ENCODE measurements at places on chromosomes 4 and X.

DNA sequence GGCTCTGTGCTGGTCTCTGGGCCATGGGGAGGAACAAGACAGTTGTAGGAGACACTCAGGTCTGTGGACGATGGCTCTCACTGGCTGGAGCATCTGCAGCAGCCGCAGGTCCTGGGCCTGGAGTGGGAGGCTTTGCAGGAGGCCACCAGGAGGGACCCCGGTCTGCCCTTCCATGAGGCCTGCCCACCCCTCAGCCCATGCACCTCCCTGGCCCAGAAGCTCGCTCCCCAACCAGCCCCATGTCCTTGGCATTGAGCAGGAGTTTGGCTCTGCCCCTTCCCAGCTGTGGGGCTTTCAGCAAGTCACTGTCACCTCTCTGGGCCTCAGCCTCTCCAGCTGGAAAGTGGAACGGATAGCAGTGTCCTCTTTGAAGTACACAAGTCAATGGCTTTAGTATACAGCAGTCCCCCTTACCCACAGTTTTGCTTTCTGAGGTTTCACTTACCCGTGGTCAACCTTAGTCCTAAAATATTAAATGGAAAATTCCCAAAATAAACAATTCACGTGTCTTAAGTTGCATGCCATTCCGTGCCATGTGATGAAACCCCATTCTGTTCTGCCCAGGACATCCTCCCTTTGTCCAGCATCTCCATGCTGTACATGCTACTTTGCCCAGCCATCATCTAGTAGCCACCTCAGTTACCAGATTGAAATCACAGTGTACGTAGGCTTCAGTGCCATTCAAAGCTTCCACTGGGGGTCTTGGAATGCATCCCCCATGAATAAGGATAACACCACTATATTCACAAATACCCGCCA, 104.0 kb downstream of the CPZ start:
- no peak for DNase-seq

- no peak for DNase-seq
Measured at GRCh38 chr4:187598196-187598595, 397.4 kb upstream of the ZFP42 start.

DNA sequence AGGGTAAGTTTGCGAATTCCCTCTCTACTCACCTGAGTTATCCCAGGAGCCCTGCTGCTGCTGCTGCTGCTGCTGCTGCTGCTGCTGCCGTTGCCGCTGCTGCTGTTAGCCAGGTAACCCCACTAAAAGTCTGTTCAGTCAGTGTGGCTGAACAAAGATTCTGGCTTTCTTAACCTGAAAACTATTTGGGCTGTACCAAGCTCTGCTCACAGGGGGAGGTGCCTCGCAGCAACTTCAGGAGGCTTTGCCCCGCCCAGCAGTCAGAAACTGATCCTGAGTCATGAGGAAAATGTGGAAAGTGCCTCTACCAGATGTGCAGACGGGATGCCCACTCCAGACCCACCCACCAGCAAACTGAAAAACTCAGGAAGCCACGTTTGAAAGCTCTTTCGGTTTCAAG, at the start of gene CAPN6:
CAPN6 (minus strand) TSS at position 145 of the 400 bp plus-strand sequence. CDS start 6,547 bp downstream, outside the sequence.
- no peak for DNase-seq

DNA sequence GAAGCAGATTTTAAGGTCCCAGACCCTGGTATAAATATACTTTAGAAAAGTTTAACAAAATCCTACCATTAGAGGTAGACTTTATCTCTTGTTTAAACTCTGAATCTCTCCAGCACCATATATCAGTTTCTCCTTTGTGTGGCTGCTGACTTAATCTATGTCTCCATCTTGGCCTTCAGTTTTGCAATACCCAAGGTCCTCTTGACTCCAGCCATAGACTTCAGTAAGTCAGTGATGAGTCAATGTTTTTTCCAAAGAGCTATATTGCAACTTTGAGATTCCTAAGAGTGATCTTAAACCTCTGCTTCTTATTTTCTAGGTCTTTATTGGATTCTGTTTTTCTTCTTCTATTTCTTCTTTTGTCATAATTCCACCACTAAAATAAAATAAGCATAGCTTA, 50.8 kb upstream of the ADGRL3 start:
- no peak for DNase-seq

DNA sequence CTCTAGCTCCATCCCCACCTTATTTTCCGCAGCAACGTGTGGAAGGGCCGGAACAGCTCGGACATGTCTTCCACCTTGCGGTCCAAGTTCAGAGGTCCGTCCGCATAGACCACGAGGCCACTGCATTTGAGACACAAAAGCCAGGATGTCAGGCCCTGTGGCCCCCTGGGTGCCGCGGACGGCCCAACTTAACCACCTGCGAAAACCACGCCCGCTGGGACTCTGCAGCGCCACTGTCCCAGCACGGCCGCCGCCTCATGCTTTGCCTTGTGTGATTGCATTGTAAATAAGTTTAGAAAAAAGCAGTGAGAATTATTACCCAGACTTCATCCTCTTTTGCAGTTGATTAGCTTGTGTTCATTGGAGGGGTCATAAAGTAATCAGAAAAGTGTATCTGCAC, 58.2 kb upstream of the MXD4 start:
- no peak for DNase-seq

GRCh38 chr4:126790633-126791032, 842.1 kb upstream of the INTU start:
- no peak for DNase-seq

GRCh38 chrX:40307871-40308270, 210.1 kb upstream of the BCOR start:
- DNase-seq, result no peak

GRCh38 chrX:70755850-70756249, 152.7 kb downstream of the TEX11 start:
- DNase-seq, result peak; percentile 74
